Myocyte (in vitro differentiated cells): ENCODE measurements at places on chromosomes 7 and 10.
A peak's percentile ranks its signal among the peaks of the same experiment; 100 is the strongest.

DNA sequence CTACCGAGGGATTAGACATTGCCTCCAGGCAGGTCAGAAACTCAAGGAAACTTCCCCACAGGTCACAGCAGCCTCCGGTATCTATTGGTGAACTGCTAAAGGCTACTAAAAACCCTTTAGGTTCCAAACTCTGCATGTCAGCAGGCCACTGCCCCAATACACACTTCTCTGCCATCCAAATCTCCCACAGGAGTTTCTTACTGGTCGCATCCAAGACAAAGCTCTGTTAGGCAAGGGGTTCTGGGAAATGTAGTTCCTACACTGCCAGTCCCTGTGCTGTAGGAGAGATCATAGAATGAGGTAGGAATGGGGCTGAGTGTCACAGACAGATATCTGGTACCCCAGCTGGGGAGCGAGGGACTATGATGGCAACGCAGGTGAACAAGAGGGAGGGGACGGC lies 757.0 kb upstream of the C7orf33 start:
- DNase-seq: no peak

- no peak for DNase-seq
Observed at GRCh38 chr7:151843181-151843580, 33.7 kb downstream of the PRKAG2 start.

GRCh38 chr7:55075464-55076021 lies 56.7 kb downstream of the EGFR start:
- peak; percentile 77 for DNase-seq

- DNase-seq: peak; percentile 45
Observed at GRCh38 chr10:115829521-115830205, 443.3 kb downstream of the GFRA1 start.

- DNase-seq: no peak
Observed at GRCh38 chr7:25944777-25945515, 207.1 kb upstream of the NFE2L3 start.

DNA sequence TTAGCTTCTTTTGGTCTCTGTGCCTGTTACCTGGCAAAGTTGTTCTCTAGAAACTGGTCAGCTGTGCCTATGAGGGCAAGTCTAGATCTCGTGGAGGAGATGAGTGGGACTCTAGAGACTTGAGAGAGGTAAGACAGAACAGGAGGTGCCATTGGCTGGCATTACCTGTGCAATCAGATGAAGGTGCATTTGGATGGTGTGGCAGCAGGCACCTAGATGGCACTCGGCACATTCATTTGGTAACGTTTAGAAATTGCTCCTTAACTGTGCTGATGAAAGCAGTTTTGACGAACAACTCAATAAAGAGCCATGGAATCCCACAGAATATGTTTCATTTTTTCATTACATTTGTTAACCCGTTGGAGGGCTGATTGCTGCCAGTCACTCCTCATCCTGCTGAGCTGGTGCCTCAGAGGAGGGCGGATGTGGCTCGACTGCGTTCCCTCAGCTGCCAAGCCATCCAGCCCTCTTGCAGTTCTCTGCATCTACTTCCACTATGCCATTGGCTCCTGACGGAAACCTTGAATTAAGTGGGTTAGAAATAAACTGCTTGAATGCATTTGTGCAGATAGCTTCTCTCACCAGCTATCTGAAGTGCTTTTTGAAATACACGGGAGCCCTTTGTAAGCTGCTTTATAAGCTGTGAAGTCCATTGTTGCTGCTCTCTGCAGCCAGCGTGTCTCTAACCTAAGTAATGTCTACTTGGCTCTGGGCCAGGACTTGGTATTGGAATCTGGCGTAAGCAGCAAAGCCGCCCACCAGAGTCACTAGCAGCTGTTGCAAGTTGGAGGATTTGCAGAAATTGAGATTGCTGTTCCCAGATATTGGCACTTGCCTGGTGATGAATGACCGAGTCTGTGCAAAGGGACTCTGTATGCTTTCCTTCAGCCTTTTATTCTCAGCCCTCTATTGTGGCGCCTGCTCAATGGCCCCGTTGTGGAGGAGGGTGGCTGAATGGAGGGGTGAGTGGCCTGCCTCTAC lies 87.4 kb downstream of the LRRC4 start:
- peak; percentile 75 for DNase-seq

DNA sequence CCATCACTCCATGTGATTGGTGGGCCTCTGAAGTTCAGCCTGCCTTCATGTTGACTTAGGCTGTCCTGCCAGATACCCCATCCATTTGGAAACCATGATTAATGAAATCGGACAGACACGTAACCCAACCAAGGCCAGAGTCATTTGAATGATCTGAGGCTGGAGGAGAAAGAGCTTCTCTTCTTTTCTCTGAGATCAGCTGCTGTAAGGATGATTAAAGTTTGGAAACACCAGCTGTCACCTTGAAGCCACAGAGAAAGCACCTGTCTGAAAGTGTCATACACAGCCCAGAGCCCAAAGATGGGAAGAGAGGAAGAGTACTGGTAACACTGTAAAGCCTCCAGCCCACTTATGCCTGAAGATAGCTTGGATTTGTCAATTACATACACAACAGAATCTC lies 22.9 kb downstream of the NEBL start:
- DNase-seq: peak; percentile 72

DNA sequence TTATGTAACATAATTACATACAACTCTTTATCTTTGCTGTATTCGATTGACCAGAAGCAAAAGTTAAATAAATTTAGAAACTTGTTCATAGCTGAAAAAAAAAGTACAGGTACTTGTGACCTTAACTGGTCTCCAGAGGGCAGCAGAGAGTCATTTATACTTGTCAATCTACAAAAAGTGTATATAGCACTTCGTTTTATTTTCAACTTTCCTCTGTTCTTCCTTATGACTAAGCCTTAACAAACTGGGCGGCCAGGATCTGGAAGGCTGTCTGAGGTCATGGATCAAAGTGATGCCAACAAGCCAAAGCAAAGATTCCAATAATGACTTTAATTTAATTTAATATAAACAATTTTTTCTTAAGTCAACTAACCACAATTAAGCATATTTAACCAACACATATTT lies 29.8 kb downstream of the C10orf67 start:
- peak; percentile 84 for DNase-seq

- peak; percentile 9 for DNase-seq
Observed at GRCh38 chr7:143289421-143289820, 1.3 kb downstream of the CASP2 start.

DNA sequence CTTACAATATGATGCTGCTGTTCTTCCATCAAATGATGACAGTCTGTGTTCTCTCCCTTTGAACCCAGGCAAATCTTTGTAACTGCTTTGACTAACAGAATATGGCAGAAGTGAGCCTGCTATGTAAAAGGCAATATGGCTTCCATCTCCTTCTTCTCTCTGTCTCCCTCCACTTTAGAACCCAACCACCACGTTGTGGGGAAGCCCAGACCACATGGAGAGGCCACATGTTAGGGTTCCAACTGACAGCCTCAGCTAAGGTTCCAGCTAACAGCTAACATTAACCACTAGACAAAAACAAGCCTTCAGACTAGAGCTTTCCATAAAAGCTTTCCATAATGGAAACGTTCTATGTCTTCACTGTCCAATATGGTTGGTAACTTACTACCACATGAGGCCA lies 107.7 kb downstream of the PRTFDC1 start:
- DNase-seq: no peak

GRCh38 chr10:77611221-77611620 lies 26.4 kb downstream of the KCNMA1 start:
- DNase-seq: no peak

- no peak for DNase-seq
Observed at GRCh38 chr7:64875658-64876406, 27.2 kb upstream of the ZNF273 start.

- no peak for DNase-seq
Observed at GRCh38 chr7:143048827-143049226, 3.3 kb upstream of the OR6V1 start.

DNA sequence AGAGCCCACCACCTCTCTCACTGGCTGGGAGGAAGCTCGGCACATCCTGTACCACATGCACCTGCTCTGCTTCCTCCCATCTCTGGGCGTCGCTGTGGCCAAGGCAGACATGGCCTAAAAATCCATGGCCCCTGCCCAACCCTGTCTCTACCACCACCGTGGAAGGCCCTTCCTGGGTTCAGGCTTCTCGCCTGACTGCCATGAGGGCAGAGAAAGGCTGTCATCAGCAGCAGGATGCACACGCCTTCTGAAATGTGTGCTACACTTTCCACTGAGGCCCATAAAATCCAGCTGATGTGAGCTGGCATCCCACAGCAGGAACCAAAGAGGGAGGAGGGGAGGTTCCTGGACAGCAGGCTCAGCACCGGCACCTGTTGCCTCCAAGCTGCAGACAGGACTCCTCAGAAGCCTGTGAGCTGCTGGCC lies 93.4 kb downstream of the PTPRN2 start:
- DNase-seq: no peak

DNA sequence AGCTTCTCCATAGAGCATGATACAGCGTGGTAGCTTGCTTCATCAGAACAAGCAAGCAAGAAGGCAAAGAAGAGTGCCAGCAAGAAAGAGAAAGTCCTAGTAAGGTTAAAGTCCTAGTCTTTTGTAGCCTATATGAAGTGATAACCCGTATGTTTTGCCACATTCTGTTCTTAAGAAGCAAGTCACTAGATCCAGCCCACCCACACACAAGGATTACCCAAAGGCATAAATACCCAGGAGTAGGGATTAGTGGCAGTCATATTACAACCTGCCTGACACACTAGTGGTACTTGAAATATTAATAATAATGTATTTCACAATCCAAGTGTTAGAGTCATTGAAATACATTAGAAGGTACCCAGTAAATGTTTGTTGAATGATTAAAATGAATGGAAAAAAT lies 285.5 kb downstream of the HPSE2 start:
- no peak for DNase-seq

DNA sequence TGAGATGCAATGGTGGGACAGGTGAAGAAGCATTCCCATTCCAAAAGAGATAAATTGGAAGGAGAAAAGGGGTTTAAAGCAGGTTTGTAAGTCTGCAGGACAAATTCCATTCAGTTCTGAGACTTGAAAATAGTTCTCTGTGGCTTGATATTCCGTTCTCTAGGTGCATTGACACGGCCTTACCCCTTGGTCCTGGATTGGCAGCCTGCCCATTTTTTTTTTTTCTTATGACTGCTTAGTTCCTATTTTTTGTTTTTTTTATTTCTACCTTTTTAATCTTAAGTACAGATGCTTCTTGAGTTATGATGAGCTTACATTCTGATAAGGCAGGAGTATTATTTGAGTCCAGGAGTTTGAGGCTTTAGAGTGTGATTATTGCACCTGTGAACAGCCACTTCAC lies 70.6 kb downstream of the MLLT10 start:
- DNase-seq: no peak

GRCh38 chr7:134660961-134661376 lies 14.3 kb downstream of the BPGM start:
- peak; percentile 70 for DNase-seq

DNA sequence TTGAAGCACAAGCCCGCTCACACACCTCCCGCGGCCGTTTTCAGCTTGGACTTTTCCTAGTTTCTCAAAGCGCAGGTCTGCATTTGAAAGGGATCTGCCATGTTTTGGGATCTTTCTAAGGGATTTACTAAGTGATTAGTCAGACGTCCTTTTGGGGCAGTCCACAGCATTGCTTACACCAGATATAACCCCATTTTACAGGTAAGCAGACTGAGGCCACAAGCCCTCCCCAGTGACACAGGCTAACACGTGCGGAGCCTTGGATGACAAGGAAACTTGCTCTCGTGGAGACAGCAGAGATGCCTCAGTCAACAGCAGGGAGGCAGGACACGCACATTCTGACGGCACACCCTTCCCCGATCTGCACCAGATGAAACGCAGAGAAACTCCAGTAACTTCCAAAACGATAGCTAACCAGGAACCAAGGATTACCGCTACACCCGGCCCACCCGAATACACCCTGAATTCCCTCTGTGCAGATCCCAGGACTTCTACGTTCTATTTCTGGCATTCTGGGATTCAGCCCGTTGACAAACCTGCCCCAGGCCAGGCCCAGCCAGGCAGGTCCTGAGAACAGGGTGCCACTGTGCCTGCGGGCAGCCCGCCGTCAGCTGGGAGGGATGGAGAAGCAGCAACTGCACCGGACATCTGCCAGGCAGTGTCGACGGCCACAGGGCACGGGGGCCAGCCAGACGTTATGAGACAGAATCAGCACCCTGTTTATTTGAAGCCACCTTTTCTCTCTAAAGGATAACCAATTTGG lies 27.9 kb downstream of the FOXL3 start:
- DNase-seq: peak; percentile 78

DNA sequence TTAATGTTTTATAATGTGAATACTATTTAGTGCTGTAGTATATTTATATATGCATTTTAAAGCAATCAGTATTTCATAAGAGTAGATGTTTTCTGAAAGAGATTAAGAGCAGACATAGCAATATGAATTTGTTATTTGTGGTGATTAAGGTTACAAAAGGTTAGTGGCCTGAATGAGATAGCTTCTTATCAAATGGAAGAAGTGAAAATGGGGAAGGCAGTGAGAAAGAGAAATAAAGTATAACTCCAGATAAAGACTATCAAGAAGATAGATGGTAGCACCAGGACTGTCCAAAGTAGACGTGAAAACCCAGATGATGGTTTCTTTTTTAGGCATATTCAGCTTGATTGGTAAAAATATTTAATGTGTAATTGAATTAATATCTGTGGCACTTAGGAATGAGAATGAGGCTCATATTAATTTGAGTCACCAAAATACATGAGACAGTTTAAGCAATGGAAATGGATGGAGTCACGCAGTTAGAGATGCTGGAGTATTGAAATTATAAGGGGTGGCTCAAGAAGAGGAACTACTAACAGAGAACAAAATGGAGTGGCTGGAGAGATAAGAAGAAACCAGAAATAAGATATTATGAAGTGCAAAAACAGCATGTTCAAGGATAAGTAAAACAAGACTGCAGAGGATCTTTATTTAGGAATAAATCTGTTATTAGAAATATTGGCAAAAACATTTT lies 288.0 kb upstream of the SEMA3C start:
- DNase-seq: no peak

- no peak for DNase-seq
Observed at GRCh38 chr7:24349339-24349738, 65.3 kb downstream of the NPY start.

GRCh38 chr7:49596701-49597491 lies 176.5 kb upstream of the VWC2 start:
- DNase-seq: no peak

- peak; percentile 72 for DNase-seq
Observed at GRCh38 chr7:117715784-117716445, 157.3 kb downstream of the CTTNBP2 start.

- no peak for DNase-seq
Observed at GRCh38 chr7:150842716-150843115, 9.6 kb upstream of the AOC1 start.

DNA sequence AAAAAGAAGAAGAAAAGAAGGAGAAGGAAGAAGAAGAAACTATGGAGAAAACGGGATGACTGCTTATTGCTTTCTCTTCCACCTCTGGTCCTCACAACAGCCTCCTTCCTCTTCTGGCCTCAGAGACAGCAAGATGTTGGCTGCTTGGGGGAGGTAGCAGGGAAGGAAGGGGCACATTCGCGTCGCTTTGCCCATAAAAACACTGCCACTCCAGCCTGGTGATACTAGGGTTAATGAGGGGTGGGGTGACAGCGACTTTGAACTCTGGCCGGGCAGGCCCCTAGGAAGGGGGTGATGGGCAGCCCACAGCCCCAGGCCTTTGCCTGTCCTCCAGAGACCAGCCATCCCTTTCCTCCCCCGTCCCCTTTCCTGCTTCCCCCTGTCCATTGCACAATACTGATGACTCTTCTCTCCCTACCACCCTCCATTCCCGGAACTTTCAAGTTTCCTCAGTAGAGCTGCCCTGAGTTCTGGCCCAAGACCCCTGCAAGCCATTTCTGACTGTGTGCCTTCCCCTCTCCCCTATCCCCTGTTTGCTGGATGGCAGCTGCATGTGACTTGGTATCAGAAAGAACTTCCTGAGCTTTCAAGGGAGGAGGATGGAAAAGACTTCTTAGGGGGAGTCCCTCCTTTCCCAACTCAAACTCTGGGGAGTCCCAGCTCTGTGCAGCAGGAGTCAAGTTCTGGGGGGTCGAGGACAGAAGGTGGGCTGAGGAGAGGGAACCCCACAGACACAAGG lies 2.2 kb upstream of the CUEDC2 start:
- no peak for DNase-seq
